ENCODE measurements at places on chromosomes 12 and 14.

GRCh38 chr12:88566430-88566829 lies 13.8 kb downstream of the KITLG start:
- no peak for DNase-seq

DNA sequence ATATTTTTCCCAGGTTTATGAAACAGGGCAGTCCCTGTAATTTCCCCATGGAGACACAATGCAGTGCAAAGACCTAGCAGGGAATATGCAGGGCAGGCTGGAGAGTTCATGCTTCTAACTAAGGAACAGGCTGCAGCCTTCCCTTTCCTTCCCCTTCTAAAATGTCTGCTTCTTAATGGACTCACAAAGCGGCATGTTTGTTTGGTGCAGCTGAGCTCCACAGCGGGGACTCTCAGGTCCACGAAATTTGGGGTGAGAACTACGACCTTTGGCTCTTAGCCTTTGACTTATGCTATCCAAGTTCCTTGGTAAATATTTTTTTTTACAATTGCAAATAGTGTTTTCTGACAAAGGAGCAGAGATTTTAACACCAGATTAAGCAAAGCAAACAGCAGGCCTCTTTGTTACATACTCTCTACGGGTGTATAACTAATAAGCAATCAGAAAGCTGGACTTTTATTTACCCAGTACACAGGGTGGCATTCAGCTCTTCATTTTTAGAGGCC lies 323.6 kb downstream of the ZFP36L1 start:
- no peak for DNase-seq

GRCh38 chr12:119936705-119937311 lies 52.2 kb upstream of the BICDL1 start:
- DNase-seq, result no peak

GRCh38 chr12:68264158-68264855 lies 10.9 kb upstream of the IL22 start:
- DNase-seq, result no peak

DNA sequence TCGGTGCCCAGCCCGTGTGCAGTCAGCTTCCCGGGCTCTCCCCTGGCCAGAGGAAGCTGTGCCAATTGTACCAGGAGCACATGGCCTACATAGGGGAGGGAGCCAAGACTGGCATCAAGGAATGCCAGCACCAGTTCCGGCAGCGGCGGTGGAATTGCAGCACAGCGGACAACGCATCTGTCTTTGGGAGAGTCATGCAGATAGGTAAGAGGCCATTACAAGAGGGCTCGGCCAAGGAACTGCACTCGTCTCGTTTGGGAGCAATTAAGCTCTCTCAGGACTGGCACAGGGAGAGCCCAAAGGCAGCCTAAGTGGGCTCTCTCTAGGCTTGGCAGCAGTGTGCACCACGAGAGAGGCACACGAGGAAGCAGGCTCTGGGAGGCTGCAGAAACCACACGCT lies 3.7 kb downstream of the WNT5B start:
- DNase-seq, result no peak

DNA sequence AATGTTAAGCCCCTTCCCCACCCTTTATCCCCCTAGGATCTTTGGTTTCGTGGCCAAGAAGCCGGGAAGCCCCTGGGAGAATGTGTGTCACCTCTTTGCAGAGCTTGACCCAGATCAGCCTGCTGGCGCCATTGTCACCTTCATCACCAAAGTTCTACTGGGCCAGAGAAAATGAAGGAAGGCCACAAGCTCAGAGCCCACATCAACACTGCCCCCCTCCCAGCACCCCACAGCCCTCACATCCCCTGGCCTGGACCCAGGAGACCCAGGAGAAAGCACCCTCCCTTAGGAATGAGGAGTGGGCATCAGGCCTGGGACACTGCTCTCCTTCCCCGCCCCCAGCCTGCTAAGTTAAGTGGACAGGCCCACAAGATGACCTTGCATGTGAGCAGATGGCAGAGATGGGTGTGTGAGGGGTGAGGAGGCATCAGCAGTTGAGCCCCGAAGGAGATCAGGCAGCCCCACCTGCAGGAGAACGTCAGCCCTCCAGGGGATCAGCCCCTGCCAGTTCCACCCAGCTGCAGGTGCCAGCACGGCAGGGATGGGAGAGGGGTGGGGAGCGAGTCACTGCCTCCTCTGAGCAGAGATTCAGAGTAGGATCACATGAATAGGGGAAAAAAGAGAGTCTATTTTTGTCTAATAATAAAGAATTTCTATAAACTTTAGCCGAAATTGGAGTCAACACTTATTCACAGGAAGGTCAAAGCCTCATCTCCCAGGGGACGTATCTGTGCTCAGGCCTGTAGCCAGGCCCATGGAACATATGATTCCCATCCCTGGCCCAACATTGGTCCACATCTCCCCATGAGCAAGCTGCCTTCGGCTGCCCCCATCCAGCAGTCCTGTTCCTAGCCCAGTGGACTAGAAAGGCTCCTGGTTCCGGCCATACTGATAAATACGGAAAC lies 14.1 kb downstream of the TNS2 start:
- DNase-seq, result peak; percentile 73

GRCh38 chr12:106140223-106140986 lies 1.7 kb upstream of the NUAK1 start:
- DNase-seq, result no peak

DNA sequence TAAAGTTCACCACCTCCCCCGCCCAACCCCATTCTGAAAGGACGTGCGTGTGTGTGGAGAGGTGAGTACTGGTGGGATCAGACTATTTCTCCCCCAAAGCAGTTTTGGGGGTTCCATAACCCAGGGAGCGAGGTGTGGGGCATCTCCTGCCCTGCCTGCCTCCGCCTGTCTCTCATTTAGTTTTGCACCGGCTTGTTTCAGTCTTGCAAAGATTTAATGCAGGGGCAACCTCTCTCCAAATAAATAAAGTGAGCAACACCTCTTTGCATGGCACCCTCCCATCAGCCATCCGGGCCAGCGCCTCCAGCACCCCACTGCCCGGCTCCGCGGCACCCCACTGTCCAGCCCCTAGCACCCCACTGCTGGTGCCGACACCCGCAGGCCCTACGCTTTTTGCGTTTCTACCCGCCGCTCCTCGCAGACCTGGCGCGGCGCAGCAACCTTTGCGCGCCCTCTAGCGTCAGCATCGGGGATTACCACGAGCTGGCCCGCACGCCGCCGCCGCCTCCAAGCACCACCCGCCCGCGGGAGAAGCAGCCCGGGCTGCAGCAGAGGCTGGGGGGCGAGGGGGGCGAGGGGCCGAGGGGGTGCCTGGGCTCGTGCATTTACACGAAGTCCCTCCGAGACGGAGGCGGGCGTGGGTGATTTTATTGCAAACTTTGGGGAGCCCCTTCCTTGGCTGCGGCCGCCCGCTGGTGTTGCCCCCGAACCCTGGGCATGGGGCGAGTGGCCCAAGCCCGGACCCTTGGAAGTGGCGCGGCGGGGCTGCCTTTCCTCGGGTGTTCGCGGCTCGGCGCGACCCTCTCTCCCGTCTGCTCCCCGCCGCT lies 55.8 kb upstream of the VRK1 start:
- DNase-seq, result no peak

- DNase-seq, result no peak
Measured at GRCh38 chr14:96889091-96889490, 91.9 kb downstream of the VRK1 start.

GRCh38 chr12:2541631-2542204 lies 253.1 kb upstream of the FKBP4 start:
- no peak for DNase-seq

DNA sequence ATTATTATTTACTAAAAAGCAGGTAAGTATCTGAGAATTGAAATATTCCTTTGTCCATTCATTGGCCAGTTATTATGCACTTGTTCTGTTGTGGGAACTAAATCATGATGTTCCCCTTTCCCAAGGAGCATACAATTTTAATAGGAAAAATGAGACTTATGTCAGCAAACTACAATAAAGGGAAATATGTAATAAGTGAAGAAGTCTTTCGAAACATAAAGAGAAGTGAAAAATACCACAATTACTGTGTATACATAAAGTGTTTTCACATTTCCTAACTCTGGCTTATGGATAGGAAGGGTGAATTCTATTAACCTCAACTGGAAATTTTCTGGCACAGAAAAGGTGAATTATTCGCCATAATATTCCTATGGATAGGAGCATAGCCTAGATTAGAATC lies 78.4 kb upstream of the DNM1L start:
- DNase-seq, result no peak

DNA sequence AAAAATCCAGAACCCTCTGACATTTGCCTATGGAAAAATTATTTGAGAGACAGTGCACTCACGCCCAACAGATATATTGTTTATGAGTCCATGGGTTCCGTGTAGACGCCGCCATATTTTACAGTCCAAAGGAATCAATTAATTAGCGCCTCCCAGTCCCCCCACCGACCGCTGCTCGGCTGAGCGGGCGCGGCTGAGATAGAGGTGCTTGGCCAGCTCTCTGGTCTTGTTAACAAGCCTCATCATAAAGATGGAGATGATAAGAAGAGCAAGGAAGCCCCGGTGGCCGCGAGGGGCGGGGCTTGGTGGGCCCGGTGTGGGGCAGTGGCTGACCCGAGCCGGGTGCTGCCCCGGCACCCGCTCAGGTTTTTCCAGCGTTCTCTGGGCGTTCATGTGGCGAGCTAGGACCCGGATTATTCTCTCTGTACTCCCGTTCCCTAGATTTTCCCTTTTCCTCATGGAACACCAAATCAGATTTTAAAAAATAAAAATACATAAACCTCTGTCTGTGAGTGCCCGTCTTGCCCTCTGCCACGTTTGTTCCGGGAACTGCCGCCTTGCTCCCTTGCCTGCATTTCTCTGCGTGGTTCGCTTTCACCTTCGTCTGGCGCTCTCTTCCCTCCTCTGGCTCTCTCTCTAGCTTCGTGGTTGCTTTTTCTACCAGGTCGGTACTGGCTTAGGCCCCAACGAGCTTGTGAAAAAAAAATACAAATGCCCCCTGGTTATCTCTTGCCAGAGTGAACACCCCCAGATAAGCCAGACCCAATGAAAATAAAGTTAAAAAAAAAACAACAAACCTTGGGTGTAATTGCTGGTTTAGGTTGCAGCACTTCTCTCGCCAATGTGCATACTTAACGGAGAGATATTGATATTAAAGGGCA lies 9.0 kb downstream of the HOXC12 start:
- DNase-seq, result no peak

GRCh38 chr12:40248585-40249297 lies 23.9 kb downstream of the LRRK2 start:
- DNase-seq, result no peak

- no peak for DNase-seq
Measured at GRCh38 chr14:68145539-68145938, 326.0 kb downstream of the RAD51B start.

GRCh38 chr12:82174936-82175335 lies 183.3 kb downstream of the CCDC59 start:
- DNase-seq, result no peak

DNA sequence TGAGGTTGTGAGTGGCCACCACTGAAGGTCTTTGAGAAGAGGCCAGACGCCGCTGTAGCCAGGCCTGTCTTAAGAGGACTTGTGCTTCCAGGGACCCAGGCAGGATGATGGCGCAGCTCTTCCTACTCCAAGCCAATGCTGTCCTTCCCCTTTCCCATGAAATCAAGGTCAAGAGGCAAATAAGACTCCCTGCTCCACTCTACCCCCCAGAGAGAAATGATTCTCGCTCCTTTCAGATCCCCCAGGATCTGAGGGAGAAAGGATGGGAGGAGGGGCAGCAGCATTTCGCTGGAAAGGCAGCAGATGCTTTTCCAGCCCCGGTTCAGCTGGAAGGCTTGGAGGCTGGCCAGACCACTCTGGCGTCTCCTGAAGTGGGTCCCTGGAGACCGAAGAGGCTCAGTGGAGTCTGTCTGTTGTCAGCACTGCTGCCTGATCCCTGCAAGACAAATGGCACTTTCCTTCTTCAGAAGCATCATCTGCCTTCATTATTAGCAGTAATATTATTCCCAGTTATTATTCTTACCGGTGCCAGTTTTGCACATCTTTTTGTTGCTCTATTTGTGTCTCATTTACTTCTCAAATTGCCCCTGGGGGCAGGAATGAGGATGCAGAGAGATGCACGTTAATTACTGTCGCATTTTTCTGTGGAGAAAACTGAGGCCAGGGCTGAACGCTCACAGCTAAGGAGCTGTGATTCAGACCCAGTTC lies 51.4 kb downstream of the C14orf132 start:
- DNase-seq, result no peak

GRCh38 chr12:57836442-57837375 lies 9.8 kb downstream of the CTDSP2 start:
- DNase-seq, result peak; percentile 85

DNA sequence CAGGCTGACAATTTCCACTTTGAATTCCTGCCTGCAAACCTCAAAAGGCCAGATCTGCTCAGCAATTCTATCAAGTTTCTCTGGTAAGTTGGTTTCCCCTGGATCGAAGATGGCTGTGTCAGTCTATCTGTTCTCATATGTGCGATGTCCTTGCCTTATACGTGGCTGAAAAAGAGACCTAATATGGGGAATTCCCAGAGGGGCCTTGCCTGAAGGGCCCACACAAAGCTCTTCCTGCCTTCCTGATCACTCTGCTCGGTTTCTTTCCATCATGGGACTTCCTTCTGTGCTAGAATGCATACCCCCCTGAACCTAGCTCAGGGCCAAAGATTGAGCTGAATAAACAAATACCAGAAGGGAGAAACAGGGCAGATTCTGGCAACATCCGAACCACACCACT lies 13.2 kb downstream of the TCL1B start:
- DNase-seq, result no peak

- DNase-seq, result no peak
Measured at GRCh38 chr14:105890474-105891220, 364.3 kb downstream of the TMEM121 start.

DNA sequence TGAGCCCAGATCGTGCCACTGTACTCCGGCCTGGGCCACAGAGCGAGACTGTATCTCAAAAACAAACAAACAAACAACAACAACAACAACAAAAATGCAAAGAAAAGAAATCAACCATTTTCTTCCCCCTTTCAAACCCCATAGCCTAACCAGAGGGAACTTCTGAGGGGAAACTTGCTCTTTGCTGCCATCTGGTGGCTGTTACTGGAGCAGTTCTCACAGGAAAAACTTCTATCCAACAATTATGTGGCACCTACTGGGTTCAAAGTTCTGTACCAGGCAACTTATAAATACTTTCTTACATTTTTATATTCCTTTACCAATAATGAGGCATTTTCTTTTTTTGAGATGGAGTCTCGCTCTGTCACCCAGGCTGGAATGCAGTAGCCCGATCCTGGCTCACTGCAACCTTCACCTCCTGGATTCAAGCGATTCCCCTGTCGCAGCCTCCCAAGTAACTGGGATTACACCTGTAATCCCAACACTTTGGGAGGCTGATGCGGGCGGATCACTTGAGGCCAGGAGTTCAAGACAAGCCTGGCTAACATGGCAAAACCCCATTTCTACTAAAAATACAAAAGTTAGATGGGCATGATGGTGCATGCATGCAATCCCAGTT lies 50.9 kb upstream of the BICDL1 start:
- no peak for DNase-seq

GRCh38 chr14:54686219-54686870 lies 119.4 kb downstream of the SAMD4A start:
- no peak for DNase-seq
